ENCODE measurements at places on chromosomes 3 and 15.

DNA sequence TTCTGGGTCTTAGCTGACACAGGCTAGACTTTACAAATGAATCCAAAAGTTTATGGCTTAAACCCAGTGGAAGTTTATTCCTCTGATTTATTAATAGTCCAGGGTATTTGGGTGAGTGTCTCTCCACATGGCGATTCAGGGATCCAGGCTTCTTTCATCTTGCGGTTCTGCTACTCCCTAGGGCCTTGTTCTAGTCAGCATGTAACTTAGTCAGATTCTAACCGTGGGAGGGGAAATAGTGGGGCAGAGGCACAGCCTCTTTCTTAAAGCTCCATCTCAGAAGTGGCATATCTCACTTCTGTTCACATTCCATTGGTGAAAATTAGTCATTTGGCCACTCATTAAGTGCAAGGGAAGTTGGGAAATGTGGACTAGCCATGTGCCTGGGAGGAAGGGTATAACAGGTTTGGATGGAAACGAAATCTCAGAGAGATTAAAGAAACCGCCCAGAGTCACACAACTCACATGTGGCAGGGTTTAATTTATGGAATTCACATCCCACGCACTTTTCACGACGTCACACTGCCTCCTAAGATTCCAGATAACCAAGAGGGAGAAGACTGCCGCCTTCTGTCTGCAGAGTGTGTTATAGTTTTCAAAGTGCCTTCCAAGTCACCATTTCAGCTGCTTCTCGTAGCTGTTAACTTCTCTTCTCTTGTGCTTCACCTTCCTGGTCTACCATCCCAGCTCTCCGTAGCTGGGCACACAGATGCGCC is 11.4 kb upstream of the RASGRF1 start:
- no peak for DNase-seq

GRCh38 chr3:80055306-80055705 is 287.5 kb upstream of the ROBO1 start:
- no peak for DNase-seq

DNA sequence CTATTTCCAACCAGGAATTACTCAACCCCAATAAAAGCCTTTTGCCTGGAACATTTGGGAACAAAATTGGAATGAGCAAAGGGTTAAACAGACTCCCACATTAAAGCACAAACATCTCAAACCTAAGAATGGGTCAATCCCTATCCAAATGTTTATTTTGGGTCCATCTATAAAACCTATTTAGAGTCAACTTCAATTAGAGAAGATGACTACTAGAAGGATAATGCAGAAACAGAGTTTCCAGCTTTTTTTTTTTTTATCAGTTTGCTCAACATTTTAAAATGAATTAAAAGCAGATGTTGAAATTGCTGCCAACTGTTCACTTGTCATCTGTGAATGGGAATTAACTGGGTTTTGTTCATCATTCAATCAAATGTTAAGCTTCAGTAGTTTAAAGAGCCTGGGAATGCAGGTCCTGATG is 4.1 kb upstream of the TBC1D23 start:
- DNase-seq, result no peak

DNA sequence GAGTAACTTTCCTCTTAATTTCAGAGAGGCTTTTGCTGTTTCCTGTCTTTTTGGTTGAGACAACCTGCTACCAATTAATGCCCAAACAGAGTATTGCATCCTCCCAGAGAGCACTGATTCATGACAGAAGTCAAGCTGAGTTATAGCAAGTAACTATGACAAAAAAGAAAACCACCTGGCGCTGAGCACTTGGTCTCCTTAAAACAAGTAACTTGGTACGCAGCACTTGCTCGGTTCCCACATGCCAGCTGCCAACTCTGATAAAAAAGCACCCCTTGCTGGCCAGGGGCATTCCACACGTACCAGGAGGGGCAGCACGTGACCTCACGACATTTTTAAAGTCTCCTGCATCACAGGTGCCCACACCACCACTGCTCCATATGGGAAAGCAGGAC is 13.5 kb upstream of the MYO5C start:
- no peak for DNase-seq

- no peak for DNase-seq
These were observed 54.4 kb downstream of the MYZAP start for GRCh38 chr15:57646087-57646486.

DNA sequence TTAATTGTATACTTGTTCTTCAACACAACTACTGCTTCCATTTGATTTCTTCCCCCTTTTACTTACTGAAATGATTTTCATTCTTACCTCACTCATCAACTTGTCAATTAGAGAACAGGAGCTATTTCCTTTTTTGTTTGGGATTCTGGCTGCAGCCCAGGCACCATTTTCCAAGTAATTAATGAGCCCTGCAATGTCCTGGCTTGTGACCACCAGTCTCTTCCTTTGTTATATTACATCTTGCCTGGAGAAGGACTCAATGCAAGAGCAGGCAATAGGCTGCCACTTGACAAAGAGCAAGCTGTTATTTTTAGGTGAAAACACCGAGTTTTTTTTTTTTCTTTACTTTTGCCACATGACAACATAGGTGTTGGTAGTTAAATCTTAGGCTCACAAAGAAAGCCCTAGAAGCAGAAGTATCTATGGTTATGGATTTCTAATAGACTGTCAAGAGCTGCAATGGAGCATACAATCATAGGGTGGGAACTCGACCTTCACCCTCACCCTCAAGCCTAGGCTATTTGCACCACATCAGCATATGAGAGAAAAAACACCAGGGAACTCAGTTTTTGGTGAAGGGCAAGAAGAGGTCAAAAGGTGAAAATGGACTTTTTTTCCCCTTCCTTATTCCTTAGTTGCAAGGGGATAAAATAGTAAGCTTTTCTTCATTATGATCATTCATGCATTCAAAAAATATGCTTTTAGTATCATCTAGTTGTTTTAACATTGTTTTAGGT is 114.9 kb downstream of the TNIK start:
- no peak for DNase-seq

DNA sequence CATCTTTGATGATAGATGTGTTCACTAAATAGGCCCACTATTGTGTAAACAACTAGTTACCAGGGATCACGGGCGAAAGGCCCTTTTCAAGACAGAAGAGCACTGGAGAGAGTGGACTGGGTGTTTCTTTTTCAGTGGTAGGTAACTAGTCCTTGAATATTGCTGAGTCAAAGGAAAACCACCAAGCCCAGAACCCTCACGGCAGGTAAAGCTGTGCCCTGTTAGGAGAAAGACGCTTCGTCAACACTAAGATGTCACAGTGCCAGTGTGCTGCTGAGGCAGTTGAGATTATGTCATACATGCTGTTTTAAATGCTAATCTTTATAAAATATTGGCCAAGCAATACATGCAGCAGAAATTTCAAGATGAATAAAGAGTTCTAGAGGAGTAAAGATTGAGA is 578.6 kb downstream of the PYDC2 start:
- DNase-seq, result no peak

DNA sequence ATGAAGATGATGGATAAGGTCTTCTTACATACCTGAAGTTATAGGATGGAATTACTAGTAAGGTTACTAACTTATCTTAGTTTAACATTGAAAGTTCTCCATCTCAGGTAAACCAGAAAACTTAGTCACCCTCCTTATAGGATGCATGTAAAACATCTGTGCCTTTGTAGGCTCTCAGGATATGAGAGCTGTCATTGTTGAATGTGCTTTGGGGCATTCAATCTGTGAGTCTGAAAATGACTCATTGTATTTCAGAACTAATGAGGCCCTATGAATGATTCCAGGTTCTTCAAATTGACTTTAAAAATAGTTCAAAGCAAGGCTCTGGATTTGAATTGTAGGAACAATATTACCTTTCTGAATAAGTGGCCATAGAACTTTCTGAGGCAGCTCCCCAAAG is 237.7 kb upstream of the AZI2 start:
- no peak for DNase-seq

DNA sequence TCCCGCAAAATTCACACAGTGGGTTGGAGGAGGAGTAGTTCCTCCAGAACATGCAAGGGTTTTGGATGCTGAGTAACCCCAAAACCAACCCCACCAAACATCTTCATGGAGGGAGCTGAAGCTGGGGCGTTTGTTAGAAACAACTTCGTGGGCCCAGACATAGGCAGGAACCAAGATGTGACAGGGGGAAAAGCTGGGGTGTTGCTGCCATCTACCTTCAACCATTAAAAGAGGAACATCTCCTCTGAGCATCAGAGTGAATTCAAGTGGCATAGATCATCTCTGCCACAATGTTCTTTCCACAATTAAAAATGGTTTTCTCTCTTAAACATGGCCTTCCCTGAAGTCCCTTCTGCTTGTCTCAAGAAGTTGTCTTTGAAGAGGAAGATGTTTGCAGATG is 20.5 kb downstream of the SIDT1 start:
- no peak for DNase-seq

GRCh38 chr3:45606991-45607712 is 12.6 kb downstream of the LIMD1 start:
- no peak for DNase-seq

- no peak for DNase-seq
These were observed 105.3 kb upstream of the TOPAZ1 start for GRCh38 chr3:44136421-44136820.

DNA sequence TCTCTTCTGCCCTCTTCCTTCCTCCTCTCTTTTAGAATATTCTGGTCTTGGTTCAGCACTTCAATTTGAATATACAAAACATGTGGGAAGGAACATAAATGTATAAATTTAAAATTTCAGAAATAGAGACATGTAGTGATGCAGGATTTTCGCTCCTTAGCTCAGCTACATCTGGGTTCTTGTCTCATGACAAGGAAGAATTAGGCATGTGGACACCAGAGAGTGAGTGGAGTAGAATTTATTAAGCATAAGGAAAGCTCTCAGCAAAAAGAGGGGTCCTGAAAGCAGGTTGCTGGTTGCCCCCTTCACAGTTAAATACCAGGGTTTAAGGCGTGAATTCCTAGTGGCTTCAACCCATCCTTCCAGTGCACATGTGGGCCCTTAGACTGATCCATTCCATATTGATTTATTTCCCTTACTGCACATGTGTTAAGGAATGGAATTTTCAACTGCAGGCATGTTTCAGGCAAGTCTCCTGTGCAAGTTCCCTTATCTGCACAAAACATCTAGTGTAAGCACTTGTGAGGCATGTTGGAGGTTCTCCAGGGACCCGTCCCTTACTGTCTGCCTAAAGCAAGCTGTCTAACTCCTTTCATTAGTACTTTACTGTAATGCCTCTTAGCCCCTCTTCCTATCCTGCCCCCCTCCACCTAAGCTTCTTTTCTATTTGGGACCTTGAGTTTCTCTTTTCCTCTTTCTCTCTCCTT is 133.2 kb upstream of the STRIT1 start:
- no peak for DNase-seq

GRCh38 chr3:130990282-130990681 is 36.3 kb downstream of the ASTE1 start:
- no peak for DNase-seq

DNA sequence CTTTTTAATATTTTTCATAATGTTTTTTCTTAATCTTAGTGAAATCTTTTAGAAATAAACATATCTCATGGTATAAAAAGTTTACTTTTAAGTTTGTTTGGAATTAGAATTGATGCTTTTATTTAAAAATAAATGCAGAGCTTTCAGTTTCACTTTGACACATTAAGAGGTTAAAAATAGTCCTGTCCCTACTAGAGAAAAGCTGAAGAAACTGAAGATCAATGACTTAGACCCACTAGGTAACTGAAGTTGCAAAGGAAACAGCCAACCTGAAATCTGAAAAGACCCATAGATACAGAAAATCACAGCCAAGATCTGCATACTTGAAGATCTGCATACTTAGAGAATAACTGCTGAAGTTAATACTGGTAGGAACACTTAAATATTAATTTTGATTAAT is 237.6 kb downstream of the RAP2B start:
- DNase-seq, result no peak

GRCh38 chr15:52136442-52136980 is 23.9 kb upstream of the BCL2L10 start:
- DNase-seq, result no peak

Measured in pulmonary artery endothelial cell (primary cell).